SK-N-SH (cell line): ENCODE measurements at places on chromosomes 4 and X.

DNA sequence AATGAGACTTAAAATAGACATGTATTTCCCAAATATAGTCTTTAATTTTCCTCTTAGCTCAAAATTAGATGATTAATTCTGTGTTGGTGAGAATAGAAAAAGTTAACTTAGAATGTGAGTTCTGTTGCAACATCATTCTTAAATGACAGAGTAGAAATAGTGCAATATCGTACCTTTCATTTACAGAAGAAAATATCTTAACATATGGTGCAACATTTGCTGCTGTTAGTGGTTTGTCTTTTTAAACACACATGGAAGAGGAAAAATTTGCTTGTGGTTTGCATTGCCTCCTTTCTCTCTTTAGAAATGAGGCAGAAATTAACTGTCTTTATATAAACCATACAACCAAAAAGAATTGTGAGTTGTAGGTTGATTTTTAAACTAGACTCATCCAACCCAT is 39.3 kb upstream of the FHDC1 start:
- DNase-seq: no peak

GRCh38 chr4:176084769-176085168 is 19.1 kb downstream of the WDR17 start:
- no peak for DNase-seq

- DNase-seq: no peak
Observed at GRCh38 chr4:30770812-30771211, 50.6 kb downstream of the PCDH7 start.

DNA sequence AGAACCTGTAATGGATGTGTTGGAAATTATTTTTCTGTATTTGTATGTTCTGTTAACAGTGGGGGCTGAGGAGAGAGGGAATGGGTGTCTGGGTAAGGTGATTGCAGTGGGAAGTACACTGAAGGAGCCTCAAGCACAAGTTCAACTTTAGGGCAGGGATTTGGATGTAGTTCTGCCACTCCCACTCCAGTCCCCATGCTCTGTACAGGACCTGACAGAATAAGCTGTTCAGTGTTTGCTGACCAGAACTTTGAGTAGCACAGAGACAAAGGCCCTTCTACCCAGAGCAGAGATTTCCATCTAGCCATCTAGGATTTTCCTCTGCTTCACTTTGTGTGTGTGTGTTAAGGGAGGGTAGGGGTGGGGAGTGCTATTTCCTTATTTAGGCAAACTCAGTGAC is 49.2 kb downstream of the VSIG4 start:
- no peak for DNase-seq

- no peak for DNase-seq
Observed at GRCh38 chr4:186808630-186809018, 85.0 kb upstream of the FAT1 start.
